ENCODE measurements at places on chromosomes 4 and X. TPM values are rescaled to one million over a fixed set of nuclear protein-coding genes. Genes with fewer than 3 reads are reported as not detected.

The FSTL5 gene
- not detected for total RNA-seq

The SH3BGRL gene
- 54.3 TPM for total RNA-seq

The ZIC3 gene
- total RNA-seq, result not detected

The RNF150 gene
- total RNA-seq, result not detected

The RTL5 gene
- 0.10 TPM for total RNA-seq

The CENPI gene
- 19.1 TPM for total RNA-seq

The DRD5 gene
- not detected for total RNA-seq

The TASL gene
- 0.79 TPM for total RNA-seq

The NSUN7 gene
- 0.19 TPM for total RNA-seq

The SRPK3 gene
- total RNA-seq, result not detected

The HSFX4 gene
- not detected for total RNA-seq

The CPZ gene
- total RNA-seq, result not detected

The ATOH1 gene
- not detected for total RNA-seq

The GBA3 gene
- total RNA-seq, result not detected

The SPOCK3 gene
- total RNA-seq, result not detected

The BBS12 gene
- 1.7 TPM for total RNA-seq

The UGT2B17 gene
- not detected for total RNA-seq
